Stimulated activated CD4-positive, alpha-beta T cell treated with anti-CD3 and anti-CD28 coated beads, TNF-alpha, amount 100 ng/mL, for 1 hour (primary cell): ENCODE measurements at places on chromosomes 7 and 10.

- no peak for DNase-seq
Measured at GRCh38 chr10:115935731-115936130, 337.3 kb downstream of the GFRA1 start.

GRCh38 chr10:124498056-124498455 lies 36.4 kb downstream of the LHPP start:
- DNase-seq, result no peak

GRCh38 chr10:103273041-103273441 lies 3.9 kb upstream of the INA start:
- DNase-seq, result no peak

GRCh38 chr7:101733713-101734475 lies 83.5 kb upstream of the CUX1 start:
- DNase-seq, result no peak

- DNase-seq, result no peak
Measured at GRCh38 chr10:50605269-50605950, 18.3 kb downstream of the SGMS1 start.
